ENCODE measurements at places on chromosomes 3 and 15. TPM values are rescaled to one million over a fixed set of nuclear protein-coding genes. Genes with fewer than 3 reads are reported as not detected.
A peak's percentile ranks its signal among the peaks of the same experiment; 100 is the strongest.

Gene TMIE
- not detected for total RNA-seq

Gene ZNF660
- 3.4 TPM for total RNA-seq

Gene COL8A1
- 22.4 TPM for total RNA-seq

Gene NT5DC2
- 46.8 TPM for total RNA-seq

Gene GPR160
- total RNA-seq: 1.3 TPM

Gene GNAT1
- total RNA-seq: not detected

DNA sequence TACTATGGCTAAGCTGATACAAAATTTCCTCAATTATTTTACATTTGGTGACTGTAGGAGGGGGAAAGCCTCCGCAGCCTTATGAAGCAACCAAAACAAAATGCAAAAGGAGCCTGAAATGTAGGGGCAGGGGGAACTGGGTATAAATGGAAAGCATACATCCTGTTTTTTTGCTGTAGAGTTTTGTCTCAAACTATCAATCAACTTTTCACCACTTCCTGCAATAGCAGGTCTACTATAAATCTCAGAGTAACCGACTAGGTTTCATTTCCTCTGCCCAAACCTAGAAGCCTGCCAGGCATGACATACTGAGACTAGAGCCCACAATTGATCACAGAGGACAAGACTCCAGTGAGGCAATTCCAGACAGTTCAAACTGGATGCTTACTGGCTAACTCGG is 91.3 kb downstream of the SHQ1 start:
- no peak for DNase-seq

GRCh38 chr15:79475306-79475705 is 43.2 kb downstream of the MINAR1 start:
- DNase-seq: no peak

DNA sequence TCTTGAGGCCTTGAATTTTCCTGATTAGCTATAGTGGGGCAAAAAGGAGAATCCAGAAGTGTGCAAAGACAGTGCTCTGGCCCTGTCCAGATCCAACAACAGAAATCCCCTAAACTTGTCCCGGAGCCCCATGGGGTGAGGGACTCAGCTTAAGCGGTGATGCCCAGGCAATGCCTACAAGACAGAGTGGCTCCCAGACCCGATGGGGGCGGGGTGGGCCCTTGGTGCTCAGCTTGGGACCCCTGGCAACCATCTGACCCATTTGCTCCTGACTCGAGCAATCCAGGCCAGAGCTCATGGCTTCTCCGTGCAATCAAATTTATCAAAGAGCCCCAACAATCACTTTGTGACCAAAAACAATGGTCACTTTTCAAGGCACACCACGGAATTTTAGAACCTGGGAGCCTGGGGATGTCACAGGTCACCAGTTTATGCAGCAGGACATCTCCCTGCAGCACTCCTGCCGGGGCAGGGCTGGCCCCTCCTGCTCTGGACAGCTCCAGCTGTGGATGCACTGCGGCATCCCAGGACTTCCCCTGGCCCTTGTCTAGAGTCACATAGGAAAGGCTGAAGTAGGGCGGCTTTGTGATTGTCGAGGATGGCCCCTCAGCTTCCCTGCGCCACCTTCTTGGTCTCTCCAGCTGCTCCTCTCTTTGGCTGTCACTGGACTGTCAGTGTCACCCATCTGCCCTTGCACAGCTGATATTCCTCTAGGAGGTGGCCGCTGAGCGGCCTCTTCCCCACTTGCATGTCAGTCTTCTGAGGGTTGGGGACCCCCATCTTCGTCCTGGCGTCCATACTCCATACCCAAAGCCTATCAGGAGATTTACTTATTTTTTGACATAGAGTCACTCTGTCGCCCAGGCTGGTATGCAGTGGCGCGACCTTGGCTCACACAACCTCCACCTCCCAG is 28.4 kb downstream of the RGMA start:
- no peak for DNase-seq

- DNase-seq: no peak
These were observed 27.3 kb upstream of the SLC9A9 start for GRCh38 chr3:143875546-143875945.

GRCh38 chr15:49036650-49037545 is 9.3 kb downstream of the SECISBP2L start:
- DNase-seq: no peak

DNA sequence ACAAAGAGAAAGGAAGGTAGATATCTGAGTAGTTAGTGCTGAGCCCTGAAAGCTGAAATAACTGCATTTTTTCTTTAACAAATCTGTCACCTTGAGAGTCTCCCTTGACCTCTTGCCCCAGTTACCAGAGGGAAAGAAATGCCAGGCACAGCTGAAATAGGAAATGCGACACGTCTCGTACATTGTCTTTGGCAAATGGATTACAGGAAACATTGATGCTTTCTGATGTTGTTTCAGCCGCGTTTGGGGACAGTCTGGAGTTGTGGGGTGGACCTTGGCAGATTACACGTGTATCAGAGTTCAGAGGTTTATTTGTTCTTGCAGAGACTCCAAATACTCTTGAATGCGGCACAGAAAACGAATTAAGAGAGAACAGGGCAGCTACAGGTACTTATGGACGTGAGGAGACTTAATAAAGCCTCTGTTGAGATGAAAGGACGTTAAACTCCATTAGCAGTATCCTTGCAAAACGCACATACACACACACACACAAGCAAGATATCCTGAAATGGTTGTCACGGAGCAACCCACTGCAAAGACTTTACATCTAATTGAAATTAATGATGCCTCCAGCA is 272.8 kb upstream of the RORA start:
- no peak for DNase-seq

GRCh38 chr15:93219859-93220420 is 130.9 kb upstream of the RGMA start:
- DNase-seq: peak; percentile 37

GRCh38 chr15:34684351-34684750 is 70.4 kb downstream of the GJD2 start:
- DNase-seq: no peak

All from tongue (tissue), 3 donors.